Nephron progenitor cell (in vitro differentiated cells): ENCODE measurements at places on chromosomes 3 and 15.

- DNase-seq: no peak
Measured at GRCh38 chr3:127212711-127213110, 19.8 kb downstream of the PRR23E start.

GRCh38 chr3:123766193-123767008 lies 117.7 kb downstream of the MYLK start:
- no peak for DNase-seq

DNA sequence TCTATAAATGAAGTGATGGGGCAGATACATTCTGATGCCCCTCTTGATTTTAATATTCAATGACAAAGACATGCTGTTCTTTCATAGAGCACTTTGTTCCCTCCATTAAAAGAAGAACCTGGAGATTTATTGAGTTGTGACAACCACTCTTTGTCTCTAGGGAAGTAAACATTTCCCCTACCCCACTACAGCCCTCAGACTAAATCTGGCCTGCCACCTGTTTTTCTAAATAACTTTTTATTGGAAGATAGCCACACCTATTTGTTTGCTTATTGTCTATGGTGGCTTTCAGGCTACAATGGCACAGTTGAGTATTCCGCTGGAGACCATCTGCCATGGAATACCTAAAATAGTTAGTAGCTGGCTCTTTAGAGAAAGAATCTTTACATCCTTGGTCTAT lies 41.2 kb upstream of the ZNF385D start:
- DNase-seq: no peak

GRCh38 chr3:39937874-39938273 lies 128.5 kb downstream of the MYRIP start:
- no peak for DNase-seq

DNA sequence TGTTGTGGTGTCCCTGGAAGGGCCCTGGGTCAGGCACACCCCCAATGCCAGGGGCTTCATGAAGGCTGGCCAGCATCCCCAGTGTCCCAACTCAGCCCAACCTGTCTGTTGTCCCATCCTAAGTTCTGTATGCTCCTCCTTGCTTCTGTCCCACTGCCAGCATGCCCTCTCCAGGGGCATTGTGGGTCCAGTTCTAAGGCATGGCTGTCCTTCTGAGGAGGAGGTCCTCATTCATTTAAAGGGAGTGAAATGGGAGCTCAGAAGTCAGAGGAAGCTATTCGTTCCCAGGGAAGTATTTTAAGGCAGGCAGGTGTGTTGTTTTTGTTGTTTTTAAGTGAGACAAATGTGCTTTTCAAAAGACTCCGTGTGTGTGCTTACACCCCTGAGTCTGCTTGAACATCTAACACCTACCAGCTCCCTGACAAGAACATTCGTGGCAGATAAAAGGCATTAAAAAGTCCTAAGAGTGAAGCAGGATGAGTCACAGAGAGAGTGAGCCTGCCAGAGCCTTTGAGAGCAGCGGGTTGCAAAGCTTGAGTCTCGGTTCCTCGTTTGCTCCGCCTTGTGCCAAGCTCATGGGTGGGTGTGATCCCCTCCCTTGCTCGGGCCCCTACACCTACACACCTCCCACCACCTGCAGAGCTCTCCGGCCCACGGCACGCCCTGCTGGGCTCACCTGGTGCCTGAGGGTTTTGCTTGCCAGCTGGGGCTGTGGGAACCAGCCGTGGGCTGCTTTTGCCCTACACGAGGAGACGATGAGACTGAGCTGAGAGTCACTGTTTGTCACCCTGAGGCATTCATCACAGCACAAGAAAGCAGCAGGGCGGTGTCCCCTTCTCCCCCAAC lies 183.4 kb upstream of the TOPAZ1 start:
- no peak for DNase-seq

DNA sequence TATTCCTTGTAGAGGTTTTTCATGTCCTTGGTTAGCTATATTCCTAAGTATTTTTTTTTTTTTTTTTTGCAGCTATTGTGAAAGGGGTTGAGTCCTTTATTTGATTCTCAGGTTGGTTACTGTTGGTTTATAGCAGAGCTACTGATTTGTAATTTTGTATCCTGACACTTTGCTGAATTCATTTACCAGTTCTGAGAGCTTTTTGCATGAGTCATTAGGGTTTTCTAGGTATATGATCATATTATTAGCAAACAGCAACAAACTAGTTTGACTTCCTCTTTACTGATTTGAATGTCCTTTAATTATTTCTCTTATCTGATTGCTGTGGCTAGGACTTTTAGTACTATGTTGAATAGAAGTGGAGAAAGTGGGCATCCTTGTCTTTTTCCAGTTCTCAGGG lies 737.4 kb downstream of the ZNF385D start:
- DNase-seq: no peak

- DNase-seq: no peak
Measured at GRCh38 chr3:88231207-88231606, 81.4 kb downstream of the C3orf38 start.

GRCh38 chr3:181056136-181056732 lies 66.7 kb upstream of the DNAJC19 start:
- DNase-seq: no peak

DNA sequence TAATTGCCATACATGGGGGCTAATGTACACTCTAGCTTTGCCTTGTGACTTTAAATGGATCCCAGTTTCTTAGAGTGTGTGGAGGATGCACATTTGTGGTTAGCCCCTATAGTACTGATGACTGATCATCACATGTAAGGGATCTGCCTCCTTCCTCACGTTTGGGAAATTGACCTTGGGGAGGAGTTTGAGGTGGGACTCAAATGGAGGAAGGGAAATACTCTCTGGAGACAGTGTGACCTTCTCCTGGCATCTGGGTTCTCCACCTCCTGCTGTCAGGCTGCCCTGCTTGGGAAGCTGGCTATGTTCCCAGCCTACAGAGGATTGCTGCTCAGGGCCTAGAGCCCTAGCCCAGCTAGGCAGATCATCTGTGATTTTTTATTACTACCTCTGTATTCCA lies 48.7 kb downstream of the PPM1L start:
- DNase-seq: no peak

DNA sequence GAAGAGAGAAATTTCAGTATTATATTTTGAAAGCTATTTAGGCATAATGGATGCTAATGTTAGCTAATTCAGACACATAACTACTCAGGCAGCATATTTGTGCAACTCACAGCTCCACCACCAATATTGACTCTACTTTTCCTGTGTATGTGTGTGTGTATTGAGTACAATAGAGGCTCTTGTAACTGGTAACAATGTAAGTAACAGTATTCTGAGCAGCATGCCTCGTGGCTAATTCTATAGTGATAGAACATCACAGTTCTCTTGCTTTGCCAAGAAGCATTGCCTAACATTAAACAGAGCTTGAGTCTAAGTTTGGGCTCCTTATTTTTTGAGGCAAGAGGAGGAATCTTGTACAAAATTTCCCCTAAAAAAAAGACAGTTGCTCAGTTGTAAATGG lies 98.6 kb upstream of the ARHGEF26 start:
- no peak for DNase-seq

- DNase-seq: no peak
Measured at GRCh38 chr3:38177181-38177580, 11.8 kb downstream of the OXSR1 start.

GRCh38 chr3:80234706-80235105 lies 466.9 kb upstream of the ROBO1 start:
- no peak for DNase-seq
